ENCODE measurements at places on chromosomes 1 and 21.

GRCh38 chr1:92476071-92476631 lies 10.6 kb downstream of the GFI1 start:
- no peak for DNase-seq

DNA sequence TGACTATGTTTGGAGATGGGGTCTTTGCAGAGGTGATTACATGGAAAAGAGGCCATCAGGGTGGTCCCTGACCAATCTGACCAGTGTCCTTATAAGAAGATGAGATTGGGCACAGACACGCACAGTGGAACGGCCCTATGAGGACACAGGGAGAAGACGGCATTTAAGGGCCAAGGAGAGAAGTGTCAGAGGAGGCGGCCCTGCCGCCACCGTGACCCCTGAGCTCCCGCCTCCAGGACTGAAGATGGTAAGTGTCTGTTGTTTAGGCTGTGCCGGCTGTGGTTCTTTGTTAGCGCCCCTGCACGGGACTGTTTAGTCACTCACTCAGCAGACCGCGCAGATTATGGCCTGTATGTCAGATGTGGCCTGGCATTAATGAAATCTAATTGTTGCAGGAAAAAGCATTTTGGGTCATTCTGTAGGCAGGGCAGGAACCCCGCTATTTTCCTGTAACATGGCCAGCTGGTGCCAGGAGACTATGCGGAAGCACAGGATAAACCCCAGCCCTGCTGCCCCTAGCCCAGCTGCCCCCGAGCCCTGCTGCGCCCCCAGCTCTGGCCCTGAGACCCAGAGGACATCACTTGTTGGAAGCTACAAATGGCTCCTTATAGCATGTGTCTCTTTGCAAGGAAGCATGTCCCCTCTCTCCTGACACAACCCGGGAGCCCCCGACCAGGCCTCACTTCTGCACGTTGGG lies 53.7 kb upstream of the RIPK4 start:
- DNase-seq, result no peak

- no peak for DNase-seq
These were observed 44.1 kb downstream of the XCL2 start for GRCh38 chr1:168499688-168500049.

DNA sequence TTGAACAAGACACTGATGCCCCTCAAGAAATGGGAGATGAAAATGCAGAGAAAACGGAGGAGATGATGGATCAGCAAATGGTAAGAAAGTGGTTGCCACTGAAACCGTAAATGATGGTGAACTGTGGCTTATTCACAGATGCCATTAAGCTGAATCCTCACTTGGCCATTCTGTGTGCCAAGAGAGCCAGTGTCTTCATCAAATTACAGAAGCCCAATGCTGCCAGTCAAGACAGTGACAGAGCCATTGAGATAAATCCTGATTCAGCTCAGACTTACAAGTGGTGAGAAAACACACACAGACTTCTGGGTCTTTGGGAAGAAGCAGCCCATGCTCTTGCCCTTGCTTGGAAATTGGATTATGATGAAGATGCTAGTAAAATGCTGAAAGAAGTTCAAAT lies 52.5 kb downstream of the NBPF6 start:
- DNase-seq, result no peak

DNA sequence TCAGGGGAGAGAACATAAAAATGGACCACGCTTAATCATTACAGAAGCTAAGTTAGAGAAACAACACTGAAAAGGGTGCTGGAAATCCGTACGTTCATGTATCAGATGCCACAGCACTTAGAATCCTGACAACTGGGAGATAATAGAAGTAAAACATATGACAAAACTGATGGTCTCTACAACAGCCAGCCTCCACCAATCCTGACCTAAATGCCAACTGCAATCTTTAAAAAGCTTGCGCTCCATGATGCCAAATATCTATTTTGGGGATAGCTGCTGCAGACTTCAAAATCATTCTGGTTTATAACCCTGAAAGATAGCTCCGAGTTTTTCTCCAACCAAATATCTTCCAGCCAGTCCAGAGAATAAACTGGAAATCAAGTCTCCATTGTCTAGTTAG lies 178.3 kb downstream of the RERE start:
- DNase-seq, result no peak

DNA sequence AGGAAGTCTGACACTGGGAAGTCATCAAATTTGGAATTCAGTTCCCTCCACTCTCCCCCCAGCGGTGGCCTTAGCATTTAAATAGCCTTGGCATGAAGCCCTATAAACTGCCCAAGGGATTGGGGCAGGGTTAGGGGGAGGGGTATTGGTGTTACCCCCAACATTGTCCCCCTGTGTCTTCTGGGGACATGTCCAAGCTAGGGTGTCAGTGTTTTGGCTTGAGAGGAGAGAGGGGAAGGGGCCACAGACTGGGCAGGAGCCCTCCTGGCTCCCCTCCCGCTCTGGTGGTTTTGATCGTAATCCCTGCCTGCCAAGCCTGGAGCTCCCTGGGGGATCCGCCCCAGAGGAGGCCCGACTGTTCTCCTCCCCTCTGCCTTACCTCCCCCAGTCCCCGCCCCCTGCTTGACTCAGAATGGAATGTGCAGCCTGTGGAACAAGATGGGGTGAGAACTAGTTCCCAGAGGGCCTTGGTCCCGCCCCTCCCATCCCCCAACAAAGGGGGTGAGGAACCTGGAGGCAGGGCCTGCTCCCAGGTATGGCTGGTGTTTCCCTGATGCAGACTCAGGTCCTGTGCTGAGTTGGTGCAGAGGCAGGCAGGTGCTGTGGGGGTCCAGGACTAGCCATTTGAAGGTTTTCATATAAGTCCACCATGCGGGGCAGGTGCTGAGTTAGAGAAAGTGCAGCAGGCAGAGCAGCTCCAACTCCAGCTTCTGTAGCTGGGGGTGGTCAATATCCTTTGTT lies 7.4 kb downstream of the SOX13 start:
- peak; percentile 97 for DNase-seq

- no peak for DNase-seq
These were observed 10.5 kb downstream of the NCMAP start for GRCh38 chr1:24566236-24566867.

DNA sequence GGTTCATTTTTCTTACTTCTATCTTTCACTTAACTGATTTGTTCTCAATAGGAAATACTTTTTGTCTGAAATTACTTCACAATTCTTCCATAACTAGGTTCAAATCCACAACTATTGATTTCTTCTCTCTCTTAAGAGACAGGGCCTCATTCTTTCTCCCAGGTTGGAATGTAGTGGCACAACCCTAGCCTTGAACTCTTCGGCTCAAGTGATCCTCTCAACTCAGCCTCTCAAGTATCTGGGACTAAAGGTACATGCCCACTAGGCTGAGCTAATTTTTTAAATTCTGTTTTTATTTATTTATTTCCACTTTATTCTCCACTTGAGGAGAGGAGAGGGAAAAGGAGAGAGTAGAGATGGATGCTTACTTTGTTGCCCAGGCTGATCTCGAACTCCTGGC lies 370.4 kb upstream of the PLXNA2 start:
- no peak for DNase-seq

- peak; percentile 51 for DNase-seq
These were observed 3.9 kb upstream of the TGFBR3 start for GRCh38 chr1:91889717-91890459.

GRCh38 chr1:53655931-53656746 lies 82.8 kb downstream of the GLIS1 start:
- DNase-seq, result no peak

- DNase-seq, result peak; percentile 71
These were observed 10.4 kb downstream of the EMC1 start for GRCh38 chr1:19240673-19241538.

DNA sequence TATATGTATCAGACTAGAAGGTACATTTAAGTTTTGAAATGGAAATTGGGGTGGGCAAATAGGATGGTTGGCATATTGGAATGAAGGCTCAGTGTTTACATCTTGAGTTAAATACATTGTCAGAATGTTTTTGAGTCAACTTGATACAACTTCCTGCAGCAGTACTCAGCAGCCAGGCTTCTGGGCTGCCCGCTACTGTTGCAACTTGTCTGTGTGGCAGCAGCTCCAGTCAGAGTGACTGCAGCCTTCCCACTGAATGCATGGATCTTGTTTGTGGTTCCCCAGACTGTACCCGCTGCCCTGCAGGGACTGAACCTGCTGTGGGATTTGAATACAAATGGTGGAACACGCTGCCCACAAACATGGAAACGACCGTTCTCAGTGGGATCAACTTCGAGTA lies 24.9 kb upstream of the SARS1 start:
- no peak for DNase-seq

DNA sequence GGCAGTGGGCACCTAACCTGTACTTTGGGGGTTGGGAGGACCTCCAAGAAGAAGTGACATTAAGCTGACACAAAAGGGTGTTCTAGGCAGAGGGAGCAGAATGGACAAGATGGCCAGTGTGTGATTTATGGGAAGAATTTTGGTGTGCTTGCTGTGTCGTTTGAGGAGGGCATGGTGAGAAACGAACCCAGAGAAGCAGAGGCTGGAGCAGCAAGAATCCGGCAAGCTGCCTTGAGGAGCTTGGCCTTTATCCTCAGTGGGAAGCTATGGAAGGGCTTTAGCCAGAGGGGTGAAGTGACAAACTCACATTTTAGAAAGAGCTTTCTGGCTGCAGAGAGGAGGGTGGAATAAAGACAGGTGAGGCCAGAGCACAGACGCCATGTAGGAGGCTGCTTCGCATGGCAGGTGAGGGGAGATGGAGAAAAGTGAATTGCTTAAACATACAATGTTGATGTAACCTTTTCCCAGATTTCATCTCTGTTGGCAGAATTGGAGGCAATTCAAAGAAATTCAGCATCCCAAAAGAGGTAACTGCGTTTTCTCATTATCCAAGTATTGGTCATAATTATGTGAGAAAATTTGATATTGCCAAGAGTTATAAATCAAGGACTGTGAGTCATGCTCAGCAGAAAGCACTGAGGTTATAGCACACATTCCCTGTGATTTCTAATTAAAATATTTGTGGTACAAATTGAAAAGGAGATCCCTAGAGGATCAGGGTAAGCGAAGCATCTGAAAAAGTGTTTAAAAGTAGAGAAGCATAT lies 26.5 kb downstream of the TRIM45 start:
- DNase-seq, result peak; percentile 25

GRCh38 chr1:91650764-91651163 lies 150.1 kb downstream of the CDC7 start:
- peak; percentile 95 for DNase-seq

All from uterus (tissue), 4 donors.